ENCODE measurements at places on chromosomes 5 and 9. TPM values are rescaled to one million over a fixed set of nuclear protein-coding genes. Genes with fewer than 3 reads are reported as not detected.
A peak's percentile ranks its signal among the peaks of the same experiment; 100 is the strongest.

DNA sequence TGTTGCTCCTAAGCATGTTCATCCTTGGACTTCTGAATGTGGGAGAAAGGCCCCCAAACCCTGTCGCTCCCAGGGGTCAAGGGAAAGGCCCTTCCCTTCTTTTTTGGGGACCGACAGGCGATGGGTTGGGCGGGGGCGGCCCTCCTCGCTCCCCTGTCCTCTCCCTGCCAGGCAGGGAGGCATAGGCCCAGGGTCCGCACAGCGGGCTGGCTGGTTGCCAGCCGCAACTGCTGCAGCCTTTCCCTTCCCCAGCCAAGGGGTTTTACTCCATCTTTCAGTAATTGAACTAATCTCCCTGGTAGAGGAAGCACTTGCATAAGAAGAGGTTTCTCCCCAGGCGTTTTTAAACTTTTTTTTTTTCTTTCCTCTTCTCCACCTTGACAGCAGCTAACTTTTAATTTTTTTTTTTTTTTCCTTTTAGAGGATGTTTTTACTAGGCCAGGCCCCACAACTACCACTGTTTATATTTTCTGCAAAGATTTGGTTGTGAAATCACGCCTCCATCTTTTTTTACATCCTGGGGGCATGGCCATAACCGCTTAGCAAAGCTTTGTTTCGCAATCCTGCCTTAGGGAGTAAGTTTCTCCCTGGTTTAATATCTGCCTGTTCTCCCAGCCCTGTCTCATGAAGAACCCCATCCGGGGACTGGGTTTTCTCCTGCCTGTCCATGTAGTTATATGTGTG is 216.9 kb upstream of the ZNF608 start:
- H3K4me1 ChIP-seq = peaks cover 22% of the 10 kb centered on the region
- DNase-seq = peak; percentile 31
- H3K36me3 ChIP-seq = no peaks in the 10 kb centered on the region
- peak overlapping the region; percentile 52 for H3K27ac ChIP-seq

DAB2 gene
- total RNA-seq = 3.9 TPM

EQTN gene
- 1.4 TPM for total RNA-seq

- no peaks in the 10 kb centered on the region for H3K4me1 ChIP-seq
- H3K36me3 ChIP-seq = no peaks in the 10 kb centered on the region
- H3K4me3 ChIP-seq = no peak overlapping the region
These were observed 408.8 kb downstream of the CDH10 start for GRCh38 chr5:24235946-24236345.

DNA sequence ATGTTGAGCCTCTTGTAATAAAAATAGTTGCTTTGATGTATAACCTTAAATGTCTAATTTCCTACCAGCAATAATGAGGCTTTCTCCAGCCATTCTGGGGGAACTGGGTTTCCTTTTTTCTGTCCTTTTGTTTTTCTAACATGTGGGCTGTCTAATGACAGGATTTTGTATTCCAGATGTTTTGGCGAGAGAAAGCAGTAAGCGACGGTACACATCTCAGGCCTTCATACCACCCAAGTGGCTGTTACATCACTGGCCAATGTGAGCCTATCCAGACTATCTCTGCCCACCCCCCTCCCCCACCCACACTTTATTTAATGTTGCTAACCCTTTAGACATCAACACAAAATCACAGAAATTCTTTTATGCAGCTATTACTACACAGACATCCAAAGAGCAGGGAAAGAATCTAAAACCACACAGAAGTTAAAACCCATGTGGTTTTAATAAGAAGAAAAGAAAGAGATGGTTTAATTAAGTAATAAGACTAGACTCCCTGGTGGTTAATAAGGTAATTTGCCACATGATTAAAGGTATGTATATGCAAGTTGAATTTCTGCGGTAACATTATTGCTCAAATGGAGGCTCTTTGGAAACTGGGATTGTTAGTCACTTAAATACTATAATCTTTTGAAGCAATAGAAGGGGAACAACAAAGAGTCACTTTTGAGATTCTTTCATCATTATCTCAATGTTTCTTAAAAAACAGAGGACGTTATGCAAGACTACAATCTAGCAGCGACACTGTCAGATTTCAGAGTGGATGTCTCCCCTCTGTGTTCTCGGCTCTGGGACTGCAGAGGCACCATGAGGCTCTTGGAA is 365.1 kb downstream of the ENC1 start:
- peaks cover 4% of the 10 kb centered on the region for H3K27me3 ChIP-seq
- no peaks in the 10 kb centered on the region for H3K36me3 ChIP-seq
- H3K4me3 ChIP-seq = no peak overlapping the region
- H3K4me1 ChIP-seq = peaks cover 13% of the 10 kb centered on the region
- H3K27ac ChIP-seq = no peak overlapping the region

- DNase-seq = no peak
- no peaks in the 10 kb centered on the region for H3K4me1 ChIP-seq
- H3K27ac ChIP-seq = no peak overlapping the region
These were observed 17.3 kb upstream of the ANKRD18B start for GRCh38 chr9:33506626-33507370.

DNA sequence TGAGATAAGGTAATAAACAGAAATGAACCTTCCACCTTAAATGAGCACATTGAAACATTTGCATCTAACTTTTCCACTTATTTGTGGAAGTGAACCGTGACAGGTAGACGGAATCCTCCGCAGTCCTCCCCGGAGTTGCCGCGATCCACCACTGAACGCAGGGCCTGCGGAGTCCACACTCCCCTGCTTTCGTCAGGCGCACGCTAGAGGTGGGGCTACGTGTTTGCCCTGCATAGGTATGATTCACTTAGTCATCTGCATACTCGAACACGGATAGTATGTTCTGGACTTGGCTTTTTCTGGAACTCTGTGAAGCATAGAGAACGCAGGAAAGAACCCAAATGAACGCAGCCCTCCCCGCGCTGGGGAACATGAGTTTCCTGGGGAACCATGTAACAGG is 272.8 kb upstream of the IRX4 start:
- H3K27ac ChIP-seq = no peak overlapping the region
- peaks cover 8% of the 10 kb centered on the region for H3K4me1 ChIP-seq
- no peak overlapping the region for H3K4me3 ChIP-seq
- H3K36me3 ChIP-seq = no peaks in the 10 kb centered on the region

- no peaks in the 10 kb centered on the region for H3K4me1 ChIP-seq
- H3K27ac ChIP-seq = no peak overlapping the region
- H3K27me3 ChIP-seq = no peaks in the 10 kb centered on the region
- H3K4me3 ChIP-seq = no peak overlapping the region
These were observed 236.9 kb downstream of the GLIS3 start for GRCh38 chr9:4062966-4063365.

- no peaks in the 10 kb centered on the region for H3K27me3 ChIP-seq
- H3K36me3 ChIP-seq = no peaks in the 10 kb centered on the region
- H3K4me1 ChIP-seq = peaks cover 42% of the 10 kb centered on the region
These were observed 1072.4 kb upstream of the CDH6 start for GRCh38 chr5:30121043-30121442.

GRCh38 chr5:132408456-132408855 is 38.9 kb downstream of the SLC22A5 start:
- peaks cover 7% of the 10 kb centered on the region for H3K27me3 ChIP-seq
- H3K4me3 ChIP-seq = no peak overlapping the region
- no peak overlapping the region for H3K27ac ChIP-seq
- DNase-seq = no peak

DNA sequence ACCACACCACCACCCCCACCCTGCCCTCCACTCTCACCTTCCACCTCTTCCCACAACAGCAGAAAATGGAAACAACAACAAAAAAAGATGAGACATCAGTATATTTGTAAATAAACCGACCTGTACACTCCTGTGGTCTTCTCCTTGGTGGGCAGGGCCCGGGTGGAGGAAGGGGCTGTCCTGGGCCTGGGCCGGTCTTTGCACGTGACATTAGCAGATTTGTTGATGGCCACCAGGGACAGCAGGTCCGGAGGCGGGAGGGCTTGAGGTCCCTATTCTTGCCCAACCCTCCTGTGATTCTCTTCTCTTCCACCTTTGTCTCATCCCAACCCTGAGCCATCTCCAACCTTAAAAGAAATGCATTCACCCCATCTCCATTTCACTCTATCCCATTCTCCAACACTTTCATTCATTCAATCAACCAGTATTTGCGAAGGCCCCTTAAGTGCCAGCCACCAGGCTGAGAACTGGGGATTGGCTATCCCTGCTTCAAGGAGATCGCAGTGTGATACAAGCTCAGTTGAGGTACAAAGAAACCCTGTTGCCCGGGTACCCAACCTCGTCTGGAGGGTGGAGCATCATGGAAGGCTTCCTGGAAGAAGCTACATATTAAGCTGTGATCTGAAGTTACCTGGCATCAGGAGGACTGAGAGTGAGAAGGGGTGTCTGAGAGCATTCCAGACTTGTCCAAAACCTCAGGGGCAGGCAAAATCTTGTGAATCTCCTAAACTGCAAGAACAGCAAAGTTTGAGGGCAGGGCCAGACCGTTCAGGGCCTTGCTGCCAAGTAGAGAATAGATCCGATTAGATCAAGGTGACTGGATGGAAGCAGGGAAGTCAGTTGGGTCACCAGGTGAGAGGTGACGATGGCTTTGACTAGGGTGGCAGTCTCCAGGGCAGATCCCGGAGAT is 87.4 kb downstream of the LMX1B start:
- DNase-seq = peak; percentile 12
- H3K4me3 ChIP-seq = no peak overlapping the region
- H3K36me3 ChIP-seq = no peaks in the 10 kb centered on the region
- no peak overlapping the region for H3K27ac ChIP-seq
- peaks cover 51% of the 10 kb centered on the region for H3K27me3 ChIP-seq

DNA sequence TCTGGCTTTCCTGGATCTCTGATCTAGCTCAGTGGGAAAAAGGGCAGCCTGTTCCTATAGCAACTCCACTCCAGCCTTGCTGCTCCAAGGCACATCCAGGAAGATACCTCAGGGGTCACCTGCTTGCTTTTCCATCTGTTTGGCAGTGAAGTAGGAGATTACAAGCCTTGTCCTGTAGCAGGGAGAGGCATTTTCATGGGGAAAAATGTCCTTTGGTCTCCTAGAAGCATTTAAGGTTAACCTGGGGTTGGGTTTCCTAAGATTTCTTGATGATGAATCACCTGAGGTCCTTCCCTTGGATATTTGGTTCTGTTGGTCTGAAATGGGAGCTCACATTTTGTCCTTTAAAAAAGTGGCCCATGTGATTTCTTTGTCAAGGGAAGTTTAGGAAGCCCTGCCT is 1.5 kb upstream of the TMEM174 start:
- H3K27ac ChIP-seq = no peak overlapping the region
- H3K4me3 ChIP-seq = no peak overlapping the region
- no peaks in the 10 kb centered on the region for H3K27me3 ChIP-seq
- H3K4me1 ChIP-seq = peaks cover 20% of the 10 kb centered on the region
- no peak for DNase-seq

- no peak overlapping the region for H3K4me3 ChIP-seq
These were observed 425.3 kb upstream of the CDH6 start for GRCh38 chr5:30768056-30768690.

- peak overlapping the region; percentile 89 for H3K27ac ChIP-seq
- H3K4me3 ChIP-seq = peak overlapping the region; percentile 79
- H3K27me3 ChIP-seq = no peaks in the 10 kb centered on the region
- H3K4me1 ChIP-seq = peaks cover 43% of the 10 kb centered on the region
- peak; percentile 86 for DNase-seq
These were observed 53.0 kb downstream of the CDC14B start for GRCh38 chr9:96566498-96567202.

- peaks cover 25% of the 10 kb centered on the region for H3K4me1 ChIP-seq
- H3K27me3 ChIP-seq = no peaks in the 10 kb centered on the region
- H3K27ac ChIP-seq = no peak overlapping the region
- no peak for DNase-seq
- H3K4me3 ChIP-seq = no peak overlapping the region
These were observed 64.5 kb downstream of the MFAP3 start for GRCh38 chr5:154103233-154103632.

- no peak for DNase-seq
- no peak overlapping the region for H3K4me3 ChIP-seq
- peaks cover 26% of the 10 kb centered on the region for H3K4me1 ChIP-seq
- no peaks in the 10 kb centered on the region for H3K27me3 ChIP-seq
- H3K27ac ChIP-seq = no peak overlapping the region
These were observed 24.8 kb downstream of the GRIA1 start for GRCh38 chr5:153515301-153515700.

DNA sequence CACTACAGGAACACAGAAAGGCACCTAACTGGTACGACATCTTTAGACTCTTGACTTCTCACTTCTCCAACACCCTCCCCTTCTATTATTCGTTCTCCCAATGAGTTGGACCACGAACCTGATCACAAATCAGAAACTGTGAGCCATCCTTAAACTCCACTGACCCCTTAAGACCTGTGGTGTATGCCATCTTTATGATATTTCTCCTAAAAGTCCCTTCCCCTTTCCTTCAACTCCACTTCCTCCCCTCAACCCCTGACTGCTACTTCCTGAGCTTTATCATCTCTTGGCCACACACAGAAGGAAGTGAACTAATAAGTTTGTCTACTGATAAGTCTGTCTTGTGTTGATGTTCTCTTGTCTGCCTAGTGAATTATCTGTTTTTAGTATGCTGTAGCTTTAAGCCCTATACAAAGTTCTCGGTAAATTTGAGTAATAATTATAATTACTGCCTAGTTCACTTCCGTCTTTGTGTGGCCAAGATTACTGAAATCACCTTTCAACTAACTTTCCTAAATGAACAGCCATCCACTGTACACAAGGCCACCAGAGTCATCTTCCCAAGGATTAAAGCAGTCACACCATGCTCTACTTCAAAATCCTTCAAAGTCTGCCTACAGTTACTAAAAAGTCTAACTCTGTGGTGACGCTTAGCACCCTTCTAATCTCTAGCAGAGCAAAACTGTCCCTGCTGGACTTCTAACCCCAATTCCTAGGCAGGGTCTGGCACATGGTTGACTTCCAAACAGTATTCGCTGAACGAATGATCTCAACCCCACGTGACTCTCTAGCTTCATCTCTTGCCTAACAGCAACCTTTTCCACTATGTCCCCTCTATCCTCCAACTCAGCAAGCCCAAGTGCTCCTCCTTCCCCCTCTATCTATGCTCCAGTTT is 23.2 kb downstream of the ELOVL7 start:
- H3K27me3 ChIP-seq = no peaks in the 10 kb centered on the region
- no peak overlapping the region for H3K4me3 ChIP-seq
- H3K4me1 ChIP-seq = no peaks in the 10 kb centered on the region
- no peak for DNase-seq
- H3K27ac ChIP-seq = no peak overlapping the region
